Cardiac muscle cell (in vitro differentiated cells and primary cell): ENCODE measurements at places on chromosomes 3 and 15. TPM values are rescaled to one million over a fixed set of nuclear protein-coding genes. Genes with fewer than 3 reads are reported as not detected.

Gene POTEB
- total RNA-seq, result not detected in 2 replicates

Gene CNTN4
- total RNA-seq, result 5.6 and 16.2 TPM in 2 replicates

Gene TM6SF1
- total RNA-seq, result 0.49 and 1.3 TPM in 2 replicates

Gene SV2B
- total RNA-seq, result 0.03 TPM in 1 of 2 replicates, not detected in the other

DNA sequence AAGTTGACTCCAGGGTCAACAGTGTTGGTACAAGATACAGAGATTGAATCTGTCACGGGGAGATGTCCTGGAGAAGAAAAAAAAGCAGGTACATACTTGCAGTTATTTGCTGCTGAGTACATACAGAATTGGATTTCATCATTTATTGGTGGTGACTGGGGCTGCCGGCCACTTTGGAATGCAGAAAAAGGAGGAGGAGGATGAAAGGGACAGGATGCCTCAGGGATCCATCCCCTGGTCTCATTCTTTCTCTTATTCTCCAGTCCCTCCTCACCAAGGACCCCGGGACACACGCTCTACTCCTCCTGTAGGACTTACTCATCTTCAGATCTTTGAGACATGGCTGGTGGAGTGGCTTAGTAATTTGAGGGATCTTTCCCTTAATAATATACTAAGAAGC is 30.0 kb upstream of the MEIS2 start:
- no peak overlapping the region for H3K4me3 ChIP-seq
- H3K27me3 ChIP-seq, result no peaks in the 10 kb centered on the region
- H3K4me1 ChIP-seq, result peaks cover 45% of the 10 kb centered on the region
- H3K36me3 ChIP-seq, result no peaks in the 10 kb centered on the region

GRCh38 chr3:70049761-70050160 is 50.2 kb downstream of the SAMMSON start:
- H3K27ac ChIP-seq, result no peak overlapping the region
- no peak overlapping the region for H3K4me3 ChIP-seq
- no peaks in the 10 kb centered on the region for H3K4me1 ChIP-seq
- H3K36me3 ChIP-seq, result no peaks in the 10 kb centered on the region
